NCI-H1105 (cell line): ENCODE measurements at places on chromosomes 12 and 14.
A peak's percentile ranks its signal among the peaks of the same experiment; 100 is the strongest.

DNA sequence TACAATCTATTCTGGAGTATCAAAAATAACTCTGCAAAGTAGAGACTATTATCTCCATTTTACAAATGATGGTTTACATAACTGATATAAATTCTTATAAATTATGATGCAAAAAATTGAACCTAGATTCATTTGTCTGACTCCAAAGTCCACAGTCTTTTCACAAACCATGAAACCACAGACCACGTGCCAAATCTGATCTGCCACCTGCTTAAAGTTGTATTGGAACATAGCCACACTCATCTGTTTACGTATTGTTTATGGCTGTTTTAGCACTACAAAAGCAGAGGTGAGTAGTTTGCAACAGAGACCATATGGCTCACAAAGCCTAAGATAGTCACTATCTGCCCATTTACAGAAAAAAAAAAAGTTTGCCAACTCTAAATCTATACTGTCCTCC lies 105.3 kb downstream of the KCNH5 start:
- peak; percentile 35 for DNase-seq

DNA sequence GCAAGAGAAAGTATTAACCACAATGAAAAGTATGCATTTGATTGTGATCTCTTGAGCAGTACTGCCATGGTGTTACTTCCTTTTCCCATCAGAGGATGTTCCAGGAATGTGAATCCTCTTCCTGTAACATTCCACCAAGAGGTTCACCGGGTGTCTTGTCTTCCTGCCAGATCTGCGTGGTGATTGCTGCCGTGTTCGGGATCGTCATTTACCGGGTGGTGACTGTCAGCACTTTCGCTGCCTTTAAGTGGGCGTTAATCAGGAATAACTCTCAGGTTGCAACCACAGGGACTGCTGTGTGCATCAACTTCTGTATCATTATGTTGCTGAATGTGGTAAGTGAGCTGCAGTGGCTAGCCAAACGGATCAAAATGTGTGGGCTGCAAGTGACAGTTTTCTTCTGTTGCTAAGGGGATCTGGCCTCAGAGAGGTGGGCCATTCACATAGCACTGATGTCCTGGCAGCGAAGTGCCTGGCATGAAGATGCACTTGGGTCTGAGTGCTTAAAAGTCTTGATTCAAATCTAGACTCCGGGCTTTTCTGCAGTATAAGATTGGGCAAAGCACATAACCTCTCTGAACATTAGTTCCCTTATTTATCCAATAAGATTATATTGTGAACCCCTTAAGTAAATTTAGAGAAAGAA lies 123.4 kb downstream of the SLC5A8 start:
- no peak for DNase-seq

GRCh38 chr12:52655251-52655650 lies 3.2 kb upstream of the KRT2 start:
- no peak for DNase-seq

DNA sequence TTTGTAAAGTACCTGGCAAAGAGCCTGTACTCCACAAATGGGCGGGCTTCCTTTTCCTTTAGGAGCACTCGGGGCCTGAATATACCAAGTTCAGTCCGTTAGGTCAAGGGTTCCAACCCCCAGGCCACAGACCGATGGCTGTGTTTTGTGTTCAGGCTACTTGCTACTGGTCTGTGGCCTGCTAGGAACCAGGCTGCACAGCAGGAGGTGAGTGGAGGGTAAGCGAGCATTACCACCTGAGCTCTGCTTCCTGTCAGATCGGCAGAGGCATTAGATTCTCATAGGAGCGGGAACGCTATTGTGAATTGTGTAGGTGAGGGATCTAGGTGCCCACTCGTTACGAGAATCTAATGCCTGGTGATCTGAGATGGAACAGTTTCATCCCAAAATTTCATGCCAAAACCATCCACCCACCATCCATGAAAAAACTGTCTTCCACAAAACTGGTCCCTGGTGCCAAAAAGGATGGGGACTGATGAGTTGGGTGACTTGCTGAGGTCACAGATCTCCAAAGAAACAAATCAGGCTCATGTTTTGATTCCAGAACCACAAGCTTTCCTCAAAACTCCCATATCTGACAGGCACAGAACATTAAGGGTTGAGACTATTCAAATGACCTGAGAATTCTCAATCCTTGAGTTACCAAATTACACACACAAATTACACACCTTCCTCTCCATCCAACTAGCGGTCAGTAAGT lies 4.2 kb downstream of the CSRP2 start:
- DNase-seq, result no peak

DNA sequence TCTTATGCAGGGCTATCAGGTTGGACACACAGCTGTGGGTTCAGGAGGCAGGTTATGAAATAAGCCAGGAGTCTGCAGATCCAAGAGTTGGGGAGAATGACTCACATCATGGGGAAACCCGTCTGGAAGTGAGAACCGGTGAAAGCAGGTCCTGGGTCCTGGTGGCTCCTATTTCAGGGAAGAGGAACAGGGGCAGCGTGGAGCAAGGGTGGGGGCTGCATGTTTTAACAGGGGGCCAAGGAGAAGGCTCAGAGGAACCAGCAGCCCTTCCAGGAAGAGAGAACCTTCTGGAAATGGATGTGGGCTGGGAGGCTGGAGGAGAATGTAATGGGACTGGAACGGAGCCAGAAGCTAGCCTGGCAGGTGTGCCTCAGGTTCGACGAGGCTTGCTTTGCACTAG lies 7.8 kb upstream of the KRT74 start:
- DNase-seq, result no peak

GRCh38 chr12:54428050-54429013 lies 9.3 kb upstream of the ITGA5 start:
- no peak for DNase-seq

DNA sequence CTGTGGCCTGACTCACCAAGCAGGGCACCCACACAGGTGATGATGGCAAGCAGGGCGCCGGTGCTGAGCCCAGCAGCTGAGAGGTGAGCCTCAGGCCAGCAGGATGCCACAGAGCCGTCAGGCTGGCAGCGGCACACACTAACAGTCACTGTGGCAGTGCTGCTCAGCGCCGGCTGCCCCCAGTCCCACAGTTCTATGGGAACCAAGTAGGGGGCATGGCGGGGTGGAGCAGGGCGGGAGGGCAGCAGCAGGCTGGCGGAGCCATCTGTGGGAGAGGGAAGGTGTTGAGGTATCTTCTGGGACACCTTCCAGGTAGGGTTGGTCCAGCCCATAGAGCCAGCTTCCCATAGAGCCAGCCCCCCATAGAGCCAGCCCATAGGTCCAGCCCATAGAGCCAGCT lies 7.0 kb downstream of the PSMB11 start:
- DNase-seq, result no peak

GRCh38 chr14:100150932-100151587 lies 8.4 kb downstream of the DEGS2 start:
- DNase-seq, result no peak

- DNase-seq, result no peak
Measured at GRCh38 chr14:97575677-97576076, 778.5 kb downstream of the VRK1 start.

DNA sequence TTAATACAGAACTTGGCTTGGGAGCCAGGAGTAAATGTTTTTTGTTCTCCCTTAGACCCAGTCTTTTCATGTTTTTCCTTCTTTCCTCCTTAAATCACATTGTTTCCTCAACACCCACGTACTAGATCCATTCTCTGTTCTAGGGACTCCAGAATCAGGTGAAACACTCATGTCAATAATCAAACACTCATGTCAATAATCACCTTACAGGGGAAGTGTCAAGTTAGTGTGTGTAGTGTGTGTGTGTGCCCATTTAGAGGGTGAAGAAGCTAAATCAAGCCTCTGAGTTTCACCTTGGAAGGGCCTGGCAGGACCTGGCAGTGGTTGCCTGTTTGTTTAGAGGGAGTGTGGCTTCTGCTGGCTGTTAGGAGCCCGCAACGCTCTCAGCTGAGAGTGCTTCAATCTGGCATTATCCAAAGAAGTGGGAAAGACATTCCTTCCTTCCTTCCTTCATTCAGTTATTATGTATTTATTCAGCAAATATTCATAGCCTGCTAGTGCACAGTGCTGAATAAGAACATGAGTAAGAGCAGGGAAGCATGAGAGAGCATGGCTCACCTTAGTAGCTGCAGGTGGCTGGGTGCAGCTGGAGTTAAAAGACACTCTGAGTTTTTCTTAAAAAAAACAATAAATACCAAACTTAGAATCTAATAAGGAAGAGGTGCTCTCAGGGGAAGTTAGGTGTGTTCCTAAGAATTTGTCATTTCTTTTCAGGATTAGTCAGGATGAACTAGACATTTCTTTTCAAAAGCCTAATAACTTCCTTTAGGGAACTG lies 17.6 kb upstream of the EID3 start:
- DNase-seq, result no peak

DNA sequence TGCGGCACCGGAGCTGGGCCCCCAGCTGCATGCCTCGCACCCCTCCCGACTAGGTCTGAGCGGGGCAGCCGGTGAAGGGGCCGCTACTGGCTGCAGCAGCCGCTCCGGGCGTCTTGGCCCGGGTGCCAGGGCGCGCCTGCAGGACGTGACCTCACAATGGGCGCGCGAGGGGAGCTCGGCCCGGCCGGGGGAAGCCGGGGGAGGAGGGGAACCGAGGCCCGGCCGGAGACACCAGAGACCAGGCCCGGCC lies 353 bp downstream of the BAG5 start:
- DNase-seq, result no peak

GRCh38 chr12:130838951-130839769 lies at the start of gene STX2:
STX2 (minus strand) TSS chr12:130839250; CDS start chr12:130839099, 151 bp downstream.
- DNase-seq, result peak; percentile 66

- no peak for DNase-seq
Measured at GRCh38 chr14:81123811-81124210, 96.9 kb downstream of the GTF2A1 start.

GRCh38 chr12:22625762-22626294 lies 857 bp downstream of the ETNK1 start:
- DNase-seq, result peak; percentile 38

GRCh38 chr12:51473947-51474346 lies 49.3 kb downstream of the SLC4A8 start:
- no peak for DNase-seq

DNA sequence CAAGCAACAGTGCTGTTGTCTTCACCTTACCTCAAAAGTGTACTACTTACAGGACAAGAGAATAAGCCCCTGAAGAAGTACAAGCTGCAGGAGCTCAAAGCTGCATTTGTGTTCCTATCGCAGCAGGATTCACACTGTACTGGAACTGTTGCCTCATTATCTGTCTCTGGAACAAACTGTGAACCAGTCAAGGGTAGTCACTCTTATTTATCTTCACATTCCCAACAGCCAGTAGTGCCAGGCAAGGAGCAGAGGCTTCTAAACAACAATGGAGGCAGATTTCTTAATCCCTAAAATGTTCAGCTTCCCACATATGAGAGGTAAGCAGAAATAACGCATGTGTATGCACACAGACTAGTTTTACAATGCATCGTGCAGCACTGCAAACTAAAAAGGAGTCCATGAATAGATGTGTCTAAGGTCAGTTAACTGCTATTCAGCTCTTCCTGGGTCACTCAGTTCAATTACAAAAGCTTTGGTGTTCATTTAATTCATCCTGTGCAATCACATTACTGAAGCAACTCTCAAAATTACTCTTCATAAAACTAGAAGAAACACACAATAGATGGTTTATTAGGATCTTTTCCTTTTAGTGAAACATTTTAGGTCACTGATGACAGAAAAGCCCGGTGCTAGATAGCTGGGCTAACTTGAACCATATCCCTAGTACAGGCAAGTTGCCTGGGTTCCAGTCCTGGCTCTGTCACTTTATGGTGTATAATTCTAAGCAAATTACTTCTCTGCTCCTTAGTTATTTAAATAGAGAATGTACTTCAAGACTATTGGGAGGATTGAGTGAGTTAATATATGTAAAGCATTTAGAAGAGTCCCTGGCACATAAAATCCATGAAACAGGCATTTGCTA lies 2.7 kb downstream of the APPL2 start:
- no peak for DNase-seq

- DNase-seq, result no peak
Measured at GRCh38 chr12:57190037-57190436, 26.6 kb upstream of the NXPH4 start.

GRCh38 chr14:53462931-53463778 lies 310.0 kb upstream of the DDHD1 start:
- DNase-seq, result peak; percentile 14

GRCh38 chr12:76274420-76275083 lies 73.7 kb downstream of the BBS10 start:
- no peak for DNase-seq

DNA sequence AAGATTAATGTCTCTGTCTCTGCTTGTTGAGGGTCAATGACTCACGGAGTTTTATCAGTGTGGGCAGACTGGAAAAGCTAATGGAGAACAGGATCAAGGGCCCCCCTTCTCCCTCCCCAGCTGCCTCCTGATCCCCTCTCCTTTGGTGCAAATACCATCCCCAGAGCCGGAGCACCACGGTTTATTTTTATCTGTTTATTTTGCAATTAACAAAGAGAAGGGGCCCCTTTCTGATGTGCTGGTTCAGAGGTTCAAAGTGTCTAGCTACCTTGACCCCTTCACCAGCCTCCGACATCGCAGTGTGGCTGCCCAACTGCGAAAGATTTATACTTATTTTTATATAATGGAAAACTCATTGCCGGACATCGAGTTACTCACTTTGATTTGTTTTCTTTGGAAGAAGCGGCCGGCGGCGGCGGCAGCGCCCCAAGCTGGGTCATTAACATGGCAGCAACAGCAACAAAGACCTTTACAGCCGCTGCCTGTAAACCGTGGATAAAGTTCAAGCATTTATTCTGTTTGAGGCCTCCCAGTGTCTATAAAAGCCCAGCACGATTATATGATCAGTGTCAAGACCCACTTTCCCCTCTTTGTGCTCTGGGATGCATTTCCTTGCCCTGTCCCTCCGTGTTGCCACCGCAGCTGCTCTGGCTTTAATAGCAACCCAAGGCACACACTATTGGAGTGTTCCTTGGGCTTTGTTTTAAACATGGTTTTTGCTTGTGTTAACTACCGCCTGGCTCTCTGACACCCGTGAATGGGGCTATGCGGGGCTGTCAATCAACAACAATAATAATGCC lies 47.4 kb upstream of the PARP11 start:
- DNase-seq, result no peak

DNA sequence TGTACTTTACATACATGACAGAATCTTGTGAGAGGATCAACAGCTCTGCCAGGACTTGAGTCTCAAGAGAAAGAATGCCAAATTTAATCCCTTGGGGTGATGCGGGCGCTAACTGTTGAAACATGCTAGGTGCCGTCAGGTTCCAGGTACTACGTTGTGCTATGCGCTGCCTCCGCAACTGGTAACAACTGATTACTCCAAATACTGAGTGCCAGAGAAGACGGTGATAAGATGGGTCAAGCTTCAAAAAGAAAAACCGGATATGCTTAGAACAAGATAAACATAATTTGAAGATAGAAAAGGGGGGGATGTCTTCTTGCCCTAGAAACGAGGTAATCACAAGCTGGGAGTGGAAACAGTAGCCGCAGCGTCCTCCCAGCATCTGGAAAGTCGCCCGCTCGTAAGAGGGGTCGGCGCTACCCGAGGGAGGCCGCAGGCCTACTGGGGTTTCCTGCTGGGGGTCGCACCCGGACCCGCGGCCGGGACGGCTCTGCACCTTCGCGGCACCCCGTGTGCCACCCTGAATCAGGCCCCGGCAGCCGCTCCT lies 678 bp downstream of the ZBTB25 start:
- no peak for DNase-seq

GRCh38 chr12:52630008-52630500 lies 11.7 kb upstream of the KRT73 start:
- DNase-seq, result no peak
